ENCODE measurements at places on chromosomes 2 and 18.
A peak's percentile ranks its signal among the peaks of the same experiment; 100 is the strongest.

DNA sequence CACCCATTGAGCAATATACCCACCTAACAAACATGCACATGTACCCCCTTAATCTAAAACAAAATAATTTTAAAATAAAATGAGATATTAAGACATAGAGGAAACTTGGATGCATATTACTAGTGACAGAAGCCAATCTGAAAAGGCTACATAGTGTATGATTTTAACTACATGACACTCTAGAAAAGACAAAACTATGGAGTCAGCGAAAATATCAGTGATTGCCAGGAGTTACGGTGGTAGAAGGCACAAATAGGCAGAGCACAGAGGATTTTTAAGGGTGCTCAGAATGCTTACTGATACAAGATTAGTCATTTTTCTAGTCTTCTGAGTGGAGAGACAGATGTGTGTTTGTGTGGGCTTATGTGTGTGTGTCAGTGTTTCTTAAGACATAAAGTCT is 656.6 kb downstream of the NR4A2 start:
- DNase-seq, result no peak

- DNase-seq, result no peak
These were observed 109.1 kb upstream of the CYP1B1 start for GRCh38 chr2:38185012-38185491.

DNA sequence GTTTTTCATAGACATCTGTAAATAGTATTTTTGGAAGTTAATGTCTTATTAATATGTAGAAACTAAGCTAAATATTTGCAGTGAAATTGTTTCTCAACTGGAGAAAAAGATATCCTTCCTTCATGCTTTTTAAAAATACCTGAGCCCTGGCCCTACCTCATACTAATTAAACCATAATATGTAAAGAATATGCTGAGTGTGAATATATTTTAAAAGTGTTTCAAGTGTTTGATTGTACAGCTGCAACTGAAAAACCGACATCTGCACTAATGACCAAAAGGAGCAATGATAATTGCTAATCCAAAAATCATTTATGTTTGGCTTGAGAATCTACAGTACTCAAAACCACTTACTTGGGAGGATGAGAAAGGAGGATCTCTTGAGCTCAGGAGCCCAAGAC is 156.7 kb downstream of the MBD5 start:
- DNase-seq, result no peak

DNA sequence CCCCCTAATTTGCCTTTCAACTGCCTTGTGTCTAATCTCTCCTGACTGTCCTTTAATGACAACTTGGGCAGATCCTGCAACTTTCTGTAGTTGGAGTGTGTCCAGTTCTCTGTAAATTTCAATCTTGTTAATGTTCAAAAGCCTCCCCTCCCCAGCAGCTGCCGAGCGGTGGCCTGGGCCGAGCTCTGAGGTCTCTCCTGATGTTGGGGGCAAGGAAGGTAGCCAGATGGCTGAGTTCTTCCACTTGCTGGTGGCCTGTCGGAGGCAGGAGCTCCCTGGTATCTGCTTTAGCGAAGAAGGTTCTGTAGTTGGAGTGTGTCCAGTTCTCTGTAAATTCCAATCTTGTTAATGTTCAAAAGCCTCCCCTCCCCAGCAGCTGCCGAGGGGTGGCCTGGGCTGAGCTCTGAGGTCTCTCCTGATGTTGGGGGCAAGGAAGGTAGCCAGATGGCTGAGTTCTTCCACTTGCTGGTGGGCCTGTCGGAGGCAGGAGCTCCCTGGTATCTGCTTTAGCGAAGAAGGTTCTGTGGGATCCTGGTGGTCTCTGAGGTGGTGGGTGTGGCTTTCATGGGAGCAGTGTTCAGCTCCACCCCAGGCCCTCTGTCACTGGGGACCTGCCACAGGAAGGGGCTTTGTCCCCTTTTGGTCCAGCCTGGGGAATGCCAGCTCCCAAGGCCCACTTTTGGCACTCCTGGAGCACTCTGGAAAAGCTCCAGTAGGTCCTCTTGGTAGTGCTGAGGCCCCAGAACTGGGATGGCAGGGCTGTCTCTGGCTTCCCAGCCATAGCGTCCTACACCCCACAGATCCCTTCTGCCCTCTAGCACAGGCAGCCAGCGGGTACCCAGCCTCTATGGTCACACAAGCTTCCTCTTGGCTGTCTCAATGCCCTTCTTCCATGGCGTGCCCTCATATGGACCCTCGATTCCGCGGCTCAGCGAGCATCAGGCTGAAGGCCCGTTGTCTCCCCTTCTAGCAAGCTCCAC is 211.9 kb downstream of the ALPK2 start:
- DNase-seq, result no peak

- no peak for DNase-seq
These were observed 31.3 kb downstream of the ANXA4 start for GRCh38 chr2:69773206-69773605.

DNA sequence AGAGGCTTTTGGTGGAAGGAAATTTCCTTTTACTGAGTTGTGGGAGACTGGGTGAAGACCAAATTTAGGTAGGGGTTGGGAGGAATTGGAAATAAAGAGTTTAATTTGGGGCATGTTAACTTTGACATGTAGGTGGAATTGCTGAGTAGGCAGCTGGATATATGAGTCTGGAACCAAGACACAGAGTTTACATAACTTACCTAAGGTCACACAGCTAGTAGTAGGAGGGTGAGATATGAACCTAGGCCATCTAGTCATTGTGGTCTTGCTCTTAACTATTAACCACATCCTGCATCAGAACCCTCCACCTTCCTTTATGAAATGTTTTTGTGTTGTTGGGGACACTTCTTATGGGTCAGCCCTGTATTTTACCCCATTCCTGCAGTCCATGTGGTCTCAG is 113.1 kb downstream of the ICOS start:
- no peak for DNase-seq

DNA sequence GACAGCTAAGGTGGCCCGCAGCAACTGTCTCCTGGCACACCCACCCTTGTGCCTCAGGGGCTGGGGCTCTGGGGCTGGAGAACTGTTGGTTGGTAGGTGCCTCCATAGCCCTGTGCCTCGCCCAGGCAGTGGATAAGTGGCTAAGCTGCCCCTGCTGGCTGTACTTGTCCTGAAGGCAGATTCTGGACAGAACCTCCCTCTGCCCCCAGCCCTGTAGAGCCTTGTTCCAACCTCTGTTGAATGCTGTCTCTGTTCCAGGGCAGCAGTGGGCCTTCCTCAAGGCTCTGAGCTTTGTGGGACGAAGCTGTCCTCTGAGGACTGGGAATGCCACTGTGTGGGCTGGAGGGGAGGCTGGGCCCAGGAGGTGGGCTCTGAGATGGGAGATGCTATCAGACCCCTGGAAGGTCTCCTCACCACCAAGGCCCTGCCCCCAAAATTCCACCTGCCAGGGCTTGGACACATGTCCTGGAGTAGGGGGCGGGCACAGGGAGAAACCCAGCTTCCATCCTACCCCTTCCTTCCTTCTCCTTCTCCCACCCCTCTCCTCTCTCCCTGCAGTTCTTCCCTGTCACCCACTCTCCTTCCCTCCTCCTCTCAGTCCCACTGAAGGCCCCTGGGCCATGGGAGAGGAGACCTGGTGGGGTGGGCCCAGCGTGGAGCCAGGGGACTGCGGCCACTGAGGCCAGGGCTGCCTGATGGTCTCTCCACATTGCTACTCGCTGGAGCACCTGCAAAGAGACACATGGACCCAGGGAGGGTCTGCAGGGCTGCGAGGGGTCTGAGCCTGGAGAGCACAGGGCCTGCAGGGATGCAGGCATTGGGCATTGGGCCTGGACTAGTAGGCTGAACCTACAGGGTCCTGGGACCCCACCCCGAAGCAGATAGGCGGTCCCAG is 1.7 kb upstream of the PDCD1 start:
- no peak for DNase-seq

- no peak for DNase-seq
These were observed 11.5 kb upstream of the C2orf42 start for GRCh38 chr2:70202236-70202806.

DNA sequence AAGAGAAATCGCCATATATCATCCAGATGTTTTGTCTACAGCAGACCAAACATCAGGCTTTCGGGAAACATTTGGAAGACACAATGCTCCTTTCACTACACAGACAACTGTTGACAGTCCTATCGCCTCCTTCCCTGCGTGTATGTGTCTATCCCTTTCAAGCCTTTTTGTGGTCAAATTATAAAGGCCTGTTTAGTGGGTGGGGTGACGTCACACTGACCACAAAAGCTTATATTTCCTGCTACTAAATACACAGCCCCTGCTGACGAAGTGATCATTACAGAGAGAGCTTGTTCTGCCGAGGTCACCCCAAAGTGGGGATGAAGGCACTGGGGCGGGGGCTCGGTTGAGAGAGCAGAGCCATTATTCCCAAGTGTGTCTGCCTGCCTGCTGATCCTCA is 302.7 kb upstream of the TNP1 start:
- DNase-seq, result no peak

- no peak for DNase-seq
These were observed 4.1 kb upstream of the CRACDL start for GRCh38 chr2:98940102-98940501.

DNA sequence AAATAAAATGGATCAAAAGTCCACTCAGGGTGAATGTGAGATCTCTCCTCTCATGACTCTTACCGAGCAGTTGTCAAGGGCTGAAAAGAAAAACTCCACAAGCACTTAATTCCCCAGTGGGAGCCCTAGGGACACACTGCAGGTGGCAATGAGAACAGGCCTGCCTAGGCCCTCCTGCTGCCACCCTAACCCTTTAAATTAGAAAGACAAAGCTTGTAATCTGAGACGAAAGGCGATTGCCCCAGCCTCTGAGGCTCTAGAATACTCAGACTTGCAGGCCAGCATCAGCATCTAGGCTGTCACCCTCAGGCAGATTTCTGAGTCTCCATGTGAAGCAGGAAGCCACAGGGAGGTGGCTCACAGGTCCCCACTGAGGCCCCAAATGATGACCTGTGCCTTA is 457.0 kb upstream of the MYT1L start:
- DNase-seq, result no peak

GRCh38 chr18:36454245-36454644 is 156.7 kb downstream of the FHOD3 start:
- DNase-seq, result no peak

- DNase-seq, result no peak
These were observed 26.4 kb upstream of the ATRAID start for GRCh38 chr2:27185331-27186026.

- no peak for DNase-seq
These were observed 19.1 kb downstream of the MRPS9 start for GRCh38 chr2:105057005-105057404.

- no peak for DNase-seq
These were observed 3.7 kb downstream of the PCGF1 start for GRCh38 chr2:74503506-74504475.

- no peak for DNase-seq
These were observed 19.9 kb downstream of the TPRKB start for GRCh38 chr2:73717251-73717606.

DNA sequence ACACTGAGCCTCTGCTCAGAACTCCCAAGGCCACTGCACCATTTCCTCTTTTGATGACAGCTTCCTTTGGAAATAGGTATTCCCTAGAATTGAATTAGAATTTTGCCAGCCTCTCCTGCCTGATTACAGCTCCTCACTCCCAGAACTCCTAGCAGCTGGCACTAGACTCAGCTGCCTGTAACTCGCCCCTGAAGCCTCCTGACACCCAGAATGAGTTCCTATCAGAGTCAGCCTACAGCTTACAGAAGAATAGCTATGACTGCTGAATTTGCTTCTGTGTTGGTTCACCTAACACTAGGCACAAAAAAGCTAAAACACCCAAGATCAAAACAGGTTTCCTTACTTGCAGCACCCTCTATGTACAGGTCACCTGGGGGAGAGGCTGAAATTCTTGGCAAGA is 108.2 kb upstream of the PTPRM start:
- no peak for DNase-seq

DNA sequence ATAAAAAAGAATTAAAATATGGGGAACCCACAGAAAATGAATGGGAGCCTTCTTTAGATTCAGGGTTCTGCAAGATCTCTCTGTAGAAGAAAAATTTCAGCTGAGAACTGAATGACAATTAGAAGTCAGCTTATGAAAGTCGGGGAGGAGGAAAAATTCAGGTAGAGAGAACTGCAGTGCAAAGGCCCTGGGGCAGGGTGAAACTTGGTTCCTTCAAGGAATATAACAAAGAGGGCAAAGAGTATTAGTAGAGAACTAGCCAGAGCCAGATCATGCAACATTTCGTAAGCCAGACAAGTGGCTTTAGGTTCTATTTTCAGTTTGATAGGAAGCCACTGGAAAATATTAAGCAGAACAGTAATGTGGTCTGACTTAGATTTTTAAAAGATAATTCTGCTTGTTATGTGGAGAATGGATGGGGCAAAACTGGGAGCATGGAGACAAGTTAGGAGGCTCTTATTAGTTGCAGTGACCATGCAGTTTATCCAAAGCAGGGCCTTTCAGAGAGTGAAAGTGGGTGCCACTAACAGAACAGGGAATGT is 27.9 kb downstream of the RAB27B start:
- DNase-seq, result no peak

- no peak for DNase-seq
These were observed 63.0 kb upstream of the COX7A2L start for GRCh38 chr2:42424033-42424432.

DNA sequence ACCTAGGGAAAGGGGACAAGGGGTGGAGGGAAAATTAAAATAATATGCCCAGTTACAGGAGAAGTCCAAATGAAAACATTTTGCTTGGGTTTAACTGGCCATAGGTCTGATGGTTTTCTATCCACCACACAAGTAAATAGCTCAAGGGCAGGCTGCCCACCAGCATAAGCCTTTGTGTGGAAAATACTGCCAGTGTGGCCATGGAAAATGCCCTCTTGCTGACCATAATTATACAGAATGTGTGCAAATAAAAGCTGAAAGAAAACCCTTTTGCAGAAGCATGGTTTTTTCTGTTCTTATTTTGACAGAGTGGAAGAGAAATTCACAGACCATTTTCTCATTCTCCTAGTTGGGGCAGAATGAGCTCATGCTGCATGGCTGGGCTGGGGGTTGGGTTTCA is 111.3 kb upstream of the SIX2 start:
- no peak for DNase-seq

GRCh38 chr18:22324191-22325131 is 93.3 kb downstream of the CTAGE1 start:
- DNase-seq, result no peak

GRCh38 chr2:161983331-161983651 is 90.7 kb downstream of the DPP4 start:
- no peak for DNase-seq

DNA sequence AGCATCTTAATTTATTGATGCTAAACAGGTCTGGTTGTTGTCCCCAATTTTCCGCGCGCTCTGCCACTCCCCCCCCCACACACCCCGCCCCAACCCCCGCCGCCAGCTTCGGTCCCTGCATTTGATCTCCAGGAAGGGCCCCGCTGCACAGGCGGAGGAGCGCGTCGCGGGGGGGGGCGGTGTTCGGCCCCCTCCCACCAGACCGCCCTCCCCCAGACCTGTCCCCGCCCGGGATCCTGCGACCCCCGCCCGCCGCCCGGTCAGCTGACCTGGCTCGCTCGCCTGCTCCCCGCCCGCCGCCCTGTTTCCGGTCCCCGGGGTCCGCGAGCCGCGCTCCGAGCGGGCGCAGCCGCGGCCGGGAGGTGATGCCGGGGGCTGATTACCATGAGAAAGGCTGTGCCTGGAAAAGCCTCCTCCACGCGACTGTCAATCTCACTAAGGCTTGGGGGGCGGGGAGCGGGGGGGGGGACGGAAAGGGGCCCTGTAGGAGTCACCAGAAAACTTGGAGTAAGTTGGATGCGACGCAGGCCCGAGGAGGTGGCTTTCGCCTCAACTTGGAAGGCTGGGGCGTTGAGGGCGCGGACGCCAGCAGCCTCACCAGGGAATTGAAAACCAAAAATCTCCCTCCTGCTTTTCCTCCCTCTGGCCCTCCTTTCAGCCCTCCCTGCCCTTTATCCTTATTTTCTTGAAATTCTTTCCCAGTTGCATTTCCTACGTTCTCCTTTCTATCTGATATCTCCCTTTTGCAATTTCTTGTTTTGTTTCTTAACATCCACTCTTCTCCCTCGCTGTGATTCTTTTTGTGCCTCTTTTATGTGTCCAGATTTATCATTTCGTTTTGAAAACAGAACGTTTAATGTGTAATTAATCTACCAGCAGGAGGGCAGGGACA is 4.4 kb upstream of the ZEB2 start:
- DNase-seq, result peak; percentile 87
